ENCODE measurements at places on chromosomes 13 and 19. TPM values are rescaled to one million over a fixed set of nuclear protein-coding genes. Genes with fewer than 3 reads are reported as not detected.

MBD3L3 gene
- not detected for total RNA-seq

DNA sequence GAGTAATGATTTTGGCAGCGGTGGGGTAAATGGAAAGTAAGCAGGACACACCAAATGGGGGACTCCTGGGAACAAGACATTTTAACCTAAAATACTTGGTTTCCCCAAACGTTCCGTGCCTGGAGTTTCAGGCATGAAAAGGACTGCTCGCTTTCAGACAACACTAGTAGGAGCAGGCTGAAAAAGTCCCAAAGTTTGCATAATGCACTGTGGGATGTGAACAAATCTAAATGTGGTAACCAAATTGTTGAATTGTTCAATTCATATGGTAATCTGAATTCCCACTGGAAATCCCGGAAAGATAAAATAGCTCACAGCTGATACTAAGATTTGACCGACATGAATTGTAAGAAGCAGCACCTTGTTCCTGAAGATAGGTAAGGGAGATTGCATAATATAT is 467.2 kb upstream of the ARGLU1 start:
- DNase-seq, result no peak

DNA sequence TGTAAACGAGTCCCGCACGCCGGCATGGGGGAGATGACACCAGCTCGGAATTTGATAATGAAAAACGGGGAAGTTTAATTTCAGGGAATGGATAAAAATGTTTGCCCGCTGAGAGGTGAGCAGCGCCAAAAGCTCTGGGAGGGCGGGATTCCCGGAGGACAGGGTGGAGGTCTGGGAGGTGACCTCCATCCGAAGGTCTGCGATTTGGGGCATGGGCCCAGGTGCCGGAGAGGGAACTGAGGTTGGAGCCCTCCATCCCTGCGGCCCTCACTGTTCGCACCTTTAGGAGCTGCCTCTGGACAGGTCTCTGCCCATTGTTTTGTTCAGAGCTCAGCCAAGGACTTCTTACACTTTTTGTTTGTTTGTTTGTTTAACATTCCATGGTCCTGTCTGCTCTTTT is 129.8 kb downstream of the URI1 start:
- DNase-seq, result no peak

GRCh38 chr13:34087791-34088190 is 269.8 kb downstream of the RFC3 start:
- no peak for DNase-seq

DNA sequence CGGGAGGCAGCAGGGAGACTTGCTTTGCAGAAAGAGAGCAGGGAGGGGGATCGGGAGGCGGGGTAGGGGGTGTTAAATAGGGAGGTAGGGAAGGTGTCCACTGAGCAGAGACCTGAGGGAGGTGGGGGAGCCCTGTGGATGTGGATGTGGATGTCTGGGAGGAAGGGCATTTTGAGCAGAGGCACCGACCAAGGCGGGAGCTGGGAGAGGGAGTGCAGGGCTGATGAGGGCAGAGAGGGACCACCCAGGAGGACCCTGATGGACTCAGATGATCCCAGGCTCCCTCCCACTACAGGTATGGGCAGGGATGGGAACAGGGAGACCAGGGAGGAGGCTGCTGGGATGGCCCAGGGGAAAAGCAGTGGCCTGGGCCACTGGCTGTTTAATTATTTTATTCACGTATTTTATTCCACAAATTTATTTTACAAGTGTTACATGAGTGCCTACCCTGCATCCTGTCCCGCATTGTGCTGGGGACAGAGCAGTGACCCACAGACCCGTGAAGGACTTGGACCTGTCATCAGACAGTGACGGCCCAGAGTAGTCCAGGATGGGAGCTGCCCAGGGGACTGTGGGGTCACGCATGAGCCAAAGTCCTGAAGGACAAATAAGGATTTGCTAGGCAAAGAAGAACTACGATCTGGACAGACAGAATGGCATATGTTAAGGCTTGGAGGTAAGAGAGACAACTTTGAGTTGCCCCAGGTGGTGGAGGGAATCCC is 5.3 kb downstream of the GRAMD1A start:
- DNase-seq, result no peak

GRCh38 chr13:33649212-33649878 is 168.6 kb upstream of the RFC3 start:
- no peak for DNase-seq
